Fibroblast of the aortic adventitia (primary cell): ENCODE measurements at places on chromosomes 12 and 14.

DNA sequence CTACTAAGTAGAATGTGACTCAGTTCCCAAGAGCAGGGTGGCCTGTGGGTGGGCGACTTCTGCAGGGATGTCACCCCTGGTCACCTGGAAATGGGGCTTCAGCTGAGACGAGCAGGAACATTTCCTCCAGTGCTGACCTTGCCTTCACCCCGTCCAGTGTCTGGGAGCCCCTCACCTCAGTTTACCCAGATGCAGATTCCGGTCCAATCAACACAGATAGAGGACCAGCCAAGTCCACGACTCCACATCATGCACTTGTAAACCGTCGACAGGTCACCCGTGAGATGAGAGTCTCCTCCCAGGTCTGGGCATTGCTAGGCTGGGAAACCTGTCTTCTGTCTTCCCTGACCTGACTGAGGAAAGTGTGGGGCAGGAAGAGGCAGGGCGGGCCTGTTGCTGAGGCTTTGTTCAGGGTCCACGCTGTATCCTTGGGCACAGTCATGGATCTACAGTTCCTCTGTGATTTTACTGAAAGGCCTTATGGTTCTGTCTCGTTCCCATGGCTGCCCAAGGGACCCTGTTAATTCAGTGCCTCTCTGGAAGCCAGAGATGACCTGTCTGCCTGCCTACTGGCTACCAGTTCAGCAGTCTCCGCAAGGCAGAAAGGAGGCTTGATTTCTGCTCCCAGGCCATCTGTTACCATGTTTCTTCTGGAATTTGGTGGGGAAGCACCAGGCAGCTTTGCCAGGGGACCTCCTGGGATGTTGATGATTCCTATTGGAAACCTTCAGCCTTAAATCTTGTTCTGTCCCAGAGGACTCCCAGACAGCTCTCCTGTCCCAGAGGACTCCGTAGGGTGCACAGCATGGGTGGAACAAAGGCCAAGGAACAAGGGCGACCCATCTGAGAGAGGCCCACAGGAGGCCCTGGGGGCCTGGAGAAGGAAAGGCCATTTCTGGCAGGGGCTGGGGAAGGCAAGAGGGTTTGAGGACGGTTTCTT, 288.5 kb upstream of the RTL1 start:
- DNase-seq: no peak

DNA sequence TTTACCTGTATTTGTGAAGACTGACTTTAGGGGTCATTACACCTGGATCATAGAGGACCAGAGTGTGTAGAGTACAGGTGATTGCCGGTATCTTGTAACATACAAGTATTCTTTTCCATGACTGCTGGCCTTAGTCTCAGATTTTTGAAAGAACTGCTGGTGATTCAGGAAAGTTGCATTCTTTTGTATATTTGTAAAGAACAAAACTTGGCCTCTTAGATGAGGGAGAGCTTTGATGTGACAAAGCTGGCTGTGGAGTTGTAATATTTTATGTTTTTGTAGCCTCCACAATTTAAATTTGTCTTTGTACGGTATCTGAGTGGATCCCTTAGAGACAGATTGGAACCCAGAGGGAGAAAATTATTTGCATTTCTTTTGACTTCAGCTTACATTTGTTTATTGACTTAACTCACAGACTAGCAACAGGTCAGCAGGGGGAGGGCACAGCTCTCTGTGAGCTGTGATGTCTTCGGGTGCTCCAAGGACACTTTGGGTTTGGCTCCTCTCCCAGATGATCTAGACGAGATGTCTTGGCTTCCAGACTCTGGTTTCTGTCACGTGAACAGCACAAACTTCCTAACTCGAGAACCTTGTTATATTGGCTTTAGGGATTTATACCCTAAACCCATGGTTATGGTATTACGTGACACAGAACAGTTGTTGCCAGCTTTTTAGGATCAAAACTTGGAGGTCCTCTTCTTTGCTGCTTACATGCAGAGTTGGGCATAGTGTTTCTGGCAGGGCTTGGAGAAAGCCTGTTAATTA, 65.9 kb downstream of the DAAM1 start:
- peak; percentile 94 for DNase-seq

- no peak for DNase-seq
Measured at GRCh38 chr12:109721276-109721675, 7.7 kb downstream of the FAM222A start.

DNA sequence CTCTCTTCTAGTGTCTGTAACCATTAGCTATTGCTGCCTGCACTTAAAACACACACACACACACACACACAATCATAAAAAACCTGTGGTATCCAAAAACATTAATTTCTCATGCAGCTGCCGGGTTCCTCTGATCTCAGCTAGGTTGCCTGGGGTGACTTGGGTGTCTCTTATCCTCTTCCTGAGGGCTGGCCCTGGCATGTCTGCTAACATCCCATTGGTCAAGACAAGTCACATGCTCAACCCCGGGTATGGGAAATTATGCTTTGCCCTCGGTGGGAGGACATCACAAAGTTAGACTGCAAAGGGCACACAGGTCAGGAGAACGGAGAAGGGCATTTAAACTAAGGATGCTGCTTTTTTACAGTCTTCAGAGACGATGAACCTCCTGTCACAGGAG, 55.7 kb downstream of the TRPV4 start:
- peak; percentile 16 for DNase-seq

- DNase-seq: no peak
Measured at GRCh38 chr14:67938071-67938470, 118.5 kb downstream of the RAD51B start.

DNA sequence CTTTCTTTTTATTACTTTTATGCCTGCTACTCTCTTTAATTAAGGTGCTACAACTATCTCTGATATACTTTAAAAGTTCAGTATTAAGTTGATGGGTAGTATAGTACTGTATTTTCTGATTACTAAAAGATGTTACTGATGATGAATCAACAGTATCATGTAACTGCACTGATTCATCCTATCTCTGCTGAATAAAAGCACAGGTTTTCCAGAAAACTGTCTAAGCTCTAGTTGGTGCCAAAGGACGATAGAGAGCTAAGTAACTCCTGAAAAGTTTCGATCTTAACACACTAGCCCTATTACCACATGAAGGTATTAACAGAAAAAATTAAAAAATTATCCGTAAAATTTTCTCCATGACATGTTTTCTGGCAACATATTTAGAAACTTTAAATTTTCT, 2.1 kb downstream of the SCAF11 start:
- peak; percentile 44 for DNase-seq

DNA sequence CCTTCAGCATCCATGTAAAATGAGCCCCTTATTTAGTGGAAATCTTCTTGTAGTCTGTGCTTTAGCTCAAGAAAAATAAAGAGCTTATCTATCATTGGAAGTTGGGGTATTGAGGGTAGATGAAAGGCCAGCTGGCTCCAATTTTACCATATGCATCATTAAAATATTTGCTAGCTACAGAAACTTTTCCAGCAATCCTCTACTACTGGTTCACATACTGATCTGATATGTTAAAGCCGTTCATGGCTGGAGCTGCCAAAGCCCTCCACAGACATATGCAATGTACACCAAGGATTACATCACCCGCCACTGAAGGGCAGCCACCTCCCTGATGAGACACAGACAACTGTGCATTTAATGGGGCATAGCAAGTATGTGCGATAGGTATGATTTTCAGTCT, 1205.3 kb downstream of the GALC start:
- peak; percentile 70 for DNase-seq

DNA sequence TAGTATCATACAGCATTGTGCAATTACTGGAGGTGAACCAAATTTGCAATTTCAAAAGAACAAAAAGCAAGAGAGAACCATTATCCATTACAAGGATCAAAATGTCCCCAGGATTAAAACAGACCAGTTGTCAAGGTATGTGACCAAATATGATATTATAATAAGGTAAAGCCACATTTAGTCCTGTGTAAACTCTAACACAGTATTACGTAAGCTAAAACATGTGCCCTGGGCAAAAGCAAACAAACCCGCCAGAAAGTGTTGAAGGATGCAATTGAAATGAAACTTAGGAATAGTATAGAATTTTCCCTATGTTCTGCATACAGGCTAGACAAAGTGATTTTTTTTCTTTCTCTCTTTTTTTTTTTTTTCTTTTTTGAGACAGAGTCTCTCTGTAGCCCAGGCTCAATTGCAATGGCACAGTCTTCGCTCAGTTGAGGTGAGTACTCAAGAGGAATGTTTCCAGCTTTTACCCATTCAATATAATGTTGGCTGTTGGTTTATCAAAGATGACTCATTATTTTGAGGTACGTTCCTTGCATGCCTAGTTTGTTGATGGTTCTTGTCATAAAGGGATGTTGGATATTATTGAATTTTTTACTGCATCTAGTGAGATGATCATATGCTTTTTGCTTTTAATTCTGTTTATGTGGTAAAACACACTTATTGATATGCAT, 137.1 kb upstream of the FOXG1 start:
- DNase-seq: no peak

DNA sequence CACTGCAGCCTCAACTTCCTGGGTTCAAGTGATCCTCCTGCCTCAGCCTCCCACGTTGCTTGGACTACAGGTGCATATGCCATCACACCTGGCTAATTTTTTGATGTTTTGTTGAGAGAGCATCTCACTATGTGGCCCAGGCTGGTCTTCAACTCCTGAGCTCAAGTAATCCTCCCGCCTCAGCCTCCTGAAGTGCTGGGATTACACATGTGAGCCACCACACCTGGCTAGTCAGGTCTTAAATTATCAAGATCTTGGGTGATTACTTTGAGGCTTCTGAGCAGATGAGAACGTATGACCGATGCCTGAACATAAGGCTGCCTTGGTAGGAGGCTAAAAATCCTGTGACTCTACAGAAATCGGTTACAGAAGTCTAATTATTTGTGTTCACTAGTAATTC, 53.0 kb upstream of the FRS2 start:
- no peak for DNase-seq

- DNase-seq: no peak
Measured at GRCh38 chr14:95541932-95542930, 7.4 kb downstream of the GLRX5 start.

- no peak for DNase-seq
Measured at GRCh38 chr12:108234158-108234557, 105.0 kb downstream of the CMKLR1 start.

DNA sequence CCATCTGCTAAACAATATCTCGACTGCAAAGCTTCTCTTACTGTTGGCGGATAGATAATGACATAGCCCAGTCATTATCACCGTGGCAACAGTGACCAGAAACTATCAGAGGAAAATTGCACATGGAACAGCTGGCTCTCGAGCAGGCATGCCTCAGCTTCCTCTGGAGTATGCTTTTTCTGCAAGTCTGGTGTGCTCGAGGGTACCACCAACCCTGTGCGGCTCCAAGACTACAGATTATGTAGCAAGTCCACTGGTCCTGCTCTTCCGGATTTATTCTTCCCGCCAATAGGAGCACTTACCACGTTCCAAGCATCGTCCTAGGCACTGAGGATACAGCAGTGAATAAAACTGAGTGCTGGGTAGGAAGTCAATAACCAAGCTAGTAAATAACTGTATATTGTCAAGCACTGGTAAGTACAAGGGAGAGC, 1.4 kb upstream of the GLRX5 start:
- peak; percentile 51 for DNase-seq

- DNase-seq: no peak
Measured at GRCh38 chr12:92237762-92238523, 92.3 kb upstream of the BTG1 start.

GRCh38 chr12:22610131-22610530, 14.8 kb upstream of the ETNK1 start:
- no peak for DNase-seq

DNA sequence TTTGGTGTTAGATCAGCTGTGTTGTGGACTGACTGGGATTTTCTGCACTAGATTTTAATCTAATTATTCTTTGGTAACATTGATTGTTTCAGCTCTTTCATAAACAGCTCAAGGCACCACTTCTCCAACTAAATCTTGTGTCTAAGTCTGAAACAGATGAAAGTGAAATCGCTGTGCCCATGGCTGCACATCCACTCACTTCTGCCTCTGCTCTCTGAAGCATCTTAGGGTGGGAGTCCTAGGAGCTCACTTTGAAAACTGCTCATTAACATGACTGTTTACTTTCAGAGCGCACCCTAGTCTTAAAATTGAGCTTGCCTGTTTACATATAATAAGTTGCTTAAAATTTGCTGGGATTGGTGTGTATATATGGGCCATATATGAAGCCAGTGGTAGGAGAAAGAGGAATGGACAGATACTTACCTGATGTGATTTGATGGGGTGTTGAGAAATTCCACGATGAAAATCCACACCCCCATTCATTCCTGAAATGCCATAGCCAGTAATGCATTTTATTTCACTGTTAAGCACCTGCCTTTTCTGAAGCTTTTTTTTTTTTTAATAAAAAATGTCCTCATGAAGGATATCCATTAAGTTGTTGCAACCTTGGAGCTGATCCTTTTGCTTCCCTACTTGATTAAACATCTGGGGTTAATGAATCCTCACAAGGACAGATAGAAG, 52.8 kb downstream of the PPFIBP1 start:
- DNase-seq: no peak

GRCh38 chr12:23707270-23707669, 242.2 kb downstream of the SOX5 start:
- peak; percentile 3 for DNase-seq

DNA sequence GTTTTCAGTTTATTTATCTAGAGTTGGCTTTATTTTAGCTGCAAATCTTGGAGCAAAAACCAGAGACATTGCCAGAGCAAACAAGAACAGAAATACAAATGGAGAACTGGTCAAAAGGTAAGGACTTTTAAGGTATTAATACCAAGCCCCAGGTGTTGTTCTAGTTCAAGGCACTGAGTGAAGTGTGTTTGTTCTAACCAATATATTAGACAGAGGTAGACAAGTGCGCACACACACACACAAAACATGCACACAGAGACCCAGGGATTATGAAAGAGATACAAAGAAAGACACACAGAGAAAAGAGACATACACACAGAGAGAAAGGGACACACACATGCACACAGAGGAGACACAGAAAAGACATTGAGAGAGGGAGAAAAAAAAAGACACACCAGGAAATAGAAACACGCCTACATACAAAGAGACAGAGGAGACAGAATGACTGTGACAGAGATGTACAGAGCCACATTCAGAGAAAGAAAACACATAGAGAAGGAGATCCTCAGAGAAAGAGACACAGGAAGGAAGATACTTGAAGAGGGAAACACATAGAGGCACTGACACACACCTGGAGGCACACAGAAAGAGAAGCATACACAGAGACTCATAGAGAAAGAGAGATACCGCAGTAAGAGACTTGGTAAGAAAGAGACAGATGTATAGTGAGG, 50.2 kb downstream of the MIPOL1 start:
- no peak for DNase-seq
